ENCODE measurements at places on chromosomes 3 and 15. TPM values are rescaled to one million over a fixed set of nuclear protein-coding genes. Genes with fewer than 3 reads are reported as not detected.

- no peak for DNase-seq
Observed at GRCh38 chr3:131739211-131739610, 236.4 kb upstream of the MRPL3 start.

GRCh38 chr3:8669019-8669418 lies 24.4 kb upstream of the SSUH2 start:
- DNase-seq: no peak

The LYZL4 gene
- total RNA-seq: not detected

The ERC2 gene
- 0.30 TPM for total RNA-seq

- DNase-seq: no peak
Observed at GRCh38 chr3:16265455-16265786, 409 bp downstream of the OXNAD1 start.

The GOLGA8R gene
- 0.90 TPM for total RNA-seq

GRCh38 chr15:35768949-35769348 lies 223.0 kb upstream of the DPH6 start:
- DNase-seq: no peak

DNA sequence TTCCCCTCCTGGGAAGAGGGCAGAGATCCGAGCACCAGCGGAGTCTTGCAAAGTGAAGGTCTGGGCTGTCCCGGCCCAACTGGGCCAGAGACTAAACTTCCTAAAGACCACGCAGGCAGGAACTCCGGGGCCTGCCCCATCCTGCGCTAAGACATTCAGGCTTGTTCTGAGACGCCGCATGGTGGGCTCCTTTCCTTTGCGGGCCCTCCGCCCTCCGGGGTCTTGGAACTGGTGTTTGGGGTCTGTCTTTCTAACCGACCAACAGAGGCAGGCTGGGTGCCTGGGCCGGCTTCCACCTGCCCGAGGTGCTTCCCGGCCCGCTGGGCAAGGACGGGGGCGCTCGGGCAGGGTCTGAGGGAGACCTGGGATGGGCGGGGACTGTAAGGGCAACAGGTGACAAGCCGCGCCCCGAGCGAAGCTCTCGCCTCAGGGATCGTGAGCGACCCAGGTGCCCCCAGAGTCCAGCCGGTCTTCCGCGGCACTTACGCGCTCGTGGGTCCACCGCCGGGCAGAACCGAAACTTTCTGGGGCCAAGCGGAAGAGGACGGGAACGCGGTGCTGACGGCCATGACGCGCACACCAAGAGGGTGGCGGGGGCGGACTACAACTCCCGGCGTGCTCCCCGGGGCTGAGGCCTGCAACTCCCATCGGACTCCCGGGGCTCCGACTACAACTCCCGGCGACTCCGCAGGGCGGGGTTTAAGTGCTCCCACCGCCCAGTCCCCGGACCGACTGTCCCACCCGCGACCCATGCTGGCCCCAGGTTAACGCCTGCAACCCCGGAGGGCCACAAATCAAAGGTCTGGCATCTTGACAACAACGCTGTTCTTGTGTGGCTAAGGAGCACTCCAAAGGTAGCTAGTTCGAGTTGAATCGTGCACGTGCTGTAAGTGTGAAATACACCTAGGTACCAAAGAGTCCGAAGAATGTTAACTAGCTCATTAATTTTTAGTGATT lies at the start of gene FYCO1:
FYCO1 (minus strand) TSS at position 589 of the 957 bp plus-strand sequence. CDS start 10,914 bp downstream, outside the sequence.
- DNase-seq: peak; percentile 93

- peak; percentile 57 for DNase-seq
Observed at GRCh38 chr3:14290631-14291385, 111.6 kb upstream of the SLC6A6 start.

DNA sequence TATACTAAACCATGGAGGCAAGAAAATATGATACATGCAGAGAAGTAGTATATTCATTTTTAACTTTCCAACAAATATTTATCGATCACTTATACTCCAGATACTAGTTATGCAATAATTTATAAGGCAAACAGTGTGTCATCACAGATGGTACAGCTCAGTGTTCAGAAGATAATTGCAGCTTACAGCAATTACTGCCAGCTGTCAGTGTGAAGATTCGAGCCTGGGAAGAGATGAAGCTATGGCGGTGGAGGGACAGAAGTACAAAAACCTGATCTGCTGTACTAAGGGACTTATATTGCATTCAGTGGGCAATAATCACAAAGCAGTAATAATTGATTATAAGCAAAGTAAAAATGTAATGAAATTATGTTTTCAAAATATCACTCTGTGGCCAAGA lies 170.6 kb upstream of the EPHA3 start:
- DNase-seq: no peak

The TWF2 gene
- total RNA-seq: 45.0 TPM

DNA sequence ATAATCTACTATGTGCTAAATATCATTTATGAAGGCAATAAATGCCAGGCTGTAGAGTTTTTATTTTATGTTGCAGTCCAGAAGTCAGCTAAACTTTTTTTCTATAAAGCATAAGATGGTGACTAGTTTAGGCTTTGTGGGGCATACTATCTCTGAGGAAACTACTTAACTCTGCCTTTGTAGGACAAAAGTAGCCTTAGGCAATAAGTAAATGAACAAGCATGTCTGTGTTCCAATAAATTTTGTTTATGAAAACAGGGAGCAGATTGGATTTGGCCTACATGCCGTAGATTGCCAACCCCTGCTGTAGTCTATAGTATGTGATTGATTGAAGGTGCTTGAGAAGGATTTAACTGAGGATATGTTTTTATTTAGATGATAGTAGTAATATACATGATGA lies 502.5 kb upstream of the NAALADL2 start:
- no peak for DNase-seq

DNA sequence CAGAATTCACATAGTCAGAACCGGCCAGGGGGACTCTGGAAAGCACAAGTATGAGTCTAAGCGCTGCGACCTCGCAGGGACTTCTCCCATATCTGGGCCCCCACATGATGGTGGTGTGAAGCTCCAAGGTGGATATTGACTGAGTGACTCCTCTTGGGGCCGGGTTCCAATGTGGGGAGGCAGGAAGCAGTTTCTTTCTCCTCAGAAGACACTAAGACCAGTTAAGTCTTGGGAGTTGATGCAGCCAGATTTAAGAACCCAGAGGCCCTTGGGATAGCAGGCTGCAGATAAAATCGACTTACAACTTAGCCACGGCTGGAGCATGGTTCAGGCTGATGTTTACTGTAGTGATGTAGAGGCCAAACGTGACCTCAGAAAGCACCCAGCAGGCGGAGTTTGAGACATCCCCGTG lies 55.4 kb upstream of the KLF13 start:
- no peak for DNase-seq

The DLL4 gene
- total RNA-seq: 18.5 TPM

DNA sequence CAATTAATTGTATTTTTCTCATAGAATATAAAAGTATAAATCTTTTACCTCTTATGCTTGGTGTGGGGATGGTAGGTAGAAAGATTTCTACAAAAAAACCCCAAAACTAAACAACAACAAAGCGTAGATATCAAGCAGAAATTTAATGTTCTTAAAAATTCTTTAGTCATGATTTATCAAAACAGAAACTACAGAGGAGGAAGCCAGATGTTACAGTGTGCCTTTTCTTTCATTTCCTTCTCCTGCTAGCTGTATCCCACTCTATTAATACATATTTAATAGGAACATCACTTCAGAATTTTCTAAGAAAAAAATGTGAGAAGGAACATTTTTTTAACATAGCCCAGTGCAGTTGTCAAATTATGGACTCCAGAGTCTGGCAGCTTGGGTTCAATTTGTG lies 420.6 kb downstream of the TUSC7 start:
- DNase-seq: no peak

The SLC24A5 gene
- not detected for total RNA-seq

DNA sequence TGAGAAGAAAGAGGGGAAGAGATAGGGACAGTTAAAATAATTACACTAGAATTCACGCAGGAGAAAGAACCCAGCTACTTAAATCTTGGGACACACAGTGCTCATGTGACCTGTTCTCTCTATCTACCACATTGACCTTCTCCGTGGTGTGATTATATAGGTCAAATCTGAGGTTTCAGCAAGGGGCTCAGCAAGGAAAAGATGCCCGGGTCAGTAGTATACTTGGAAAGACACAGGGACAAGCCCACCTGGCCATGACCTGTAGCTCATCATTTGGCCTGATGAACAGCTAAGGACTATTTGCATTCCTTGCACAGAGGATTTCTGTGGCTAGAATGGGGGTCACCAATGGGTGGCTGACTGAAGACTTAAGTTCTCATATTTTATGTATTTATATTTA lies 71.9 kb downstream of the SSR3 start:
- no peak for DNase-seq

GRCh38 chr15:100263721-100264455 lies 77.9 kb downstream of the ADAMTS17 start:
- DNase-seq: peak; percentile 6

DNA sequence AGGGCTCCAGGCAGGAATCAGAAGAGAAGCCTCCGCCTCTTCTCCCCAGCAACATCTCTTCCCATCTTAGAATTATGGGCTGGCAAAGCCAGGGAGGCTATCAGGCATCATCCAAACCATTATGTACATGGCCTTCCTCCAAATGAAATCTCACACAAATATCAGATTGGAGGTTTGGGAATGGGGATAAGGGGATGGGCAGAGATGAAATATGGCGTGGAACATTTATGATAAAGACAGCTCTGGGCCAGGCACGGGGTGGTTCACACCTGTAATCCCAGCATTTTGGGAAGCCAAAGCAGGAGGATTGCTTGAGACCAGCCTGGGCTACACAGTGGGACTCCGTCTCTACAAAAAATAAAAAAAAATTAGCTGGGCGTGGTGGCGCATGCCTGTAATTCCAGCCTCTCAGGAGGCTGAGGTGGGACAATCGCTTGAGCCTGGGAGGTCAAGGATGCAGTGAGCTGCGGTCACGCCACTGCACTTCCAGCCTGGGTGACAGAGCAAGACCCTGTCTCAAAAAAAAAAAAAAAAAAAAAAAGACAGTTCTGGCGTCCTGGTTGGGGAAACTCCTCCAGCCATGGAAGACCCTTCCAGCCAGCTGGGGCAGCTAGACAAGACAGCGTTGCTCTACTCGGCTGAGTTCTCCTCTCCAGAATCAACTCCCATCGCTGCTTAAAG lies 36.6 kb downstream of the CPN2 start:
- DNase-seq: no peak

The NIT2 gene
- 29.2 TPM for total RNA-seq

GRCh38 chr3:50620820-50621219 lies 3.9 kb downstream of the MAPKAPK3 start:
- no peak for DNase-seq

DNA sequence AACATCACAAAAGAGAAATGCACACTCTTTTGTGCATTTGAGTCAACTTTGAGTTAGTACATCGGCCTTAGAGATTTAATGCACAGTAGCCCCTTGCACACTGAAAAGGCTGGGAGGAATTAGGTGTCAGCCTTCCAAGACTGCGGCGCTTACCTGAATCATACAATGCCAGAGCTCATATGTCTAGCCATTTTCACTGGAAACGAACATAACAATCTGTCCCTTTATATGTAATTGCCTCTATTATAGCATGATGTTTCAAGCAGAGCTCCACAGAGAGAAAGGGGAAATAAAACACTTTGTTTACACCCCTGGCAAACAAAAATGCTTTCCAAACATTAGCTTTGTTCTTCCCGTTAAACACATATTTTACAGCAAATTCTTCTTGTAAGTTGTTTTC lies 315.7 kb upstream of the SLCO3A1 start:
- DNase-seq: no peak

The ISL2 gene
- 0.13 TPM for total RNA-seq

DNA sequence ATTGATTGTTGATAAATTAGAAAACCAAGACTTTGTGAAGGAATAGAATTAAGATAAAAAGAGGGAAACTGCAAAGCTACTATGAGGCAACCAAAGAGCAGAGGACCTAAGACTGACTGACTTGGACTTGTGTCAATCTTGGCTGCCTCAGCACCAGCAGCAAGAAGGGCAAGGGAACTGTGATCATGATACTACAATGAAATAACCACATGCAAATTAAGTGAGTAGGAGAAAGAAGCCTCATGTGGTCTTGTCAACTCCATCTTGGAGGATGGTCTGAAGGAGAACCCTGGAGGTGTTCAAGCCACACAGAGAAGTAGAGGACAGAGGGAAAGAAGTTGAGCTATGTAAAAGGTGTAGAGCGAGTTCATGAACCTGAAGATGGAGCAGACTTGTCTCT lies 47.3 kb upstream of the THRB start:
- no peak for DNase-seq

The OXTR gene
- total RNA-seq: 1.8 TPM

The NTRK3 gene
- 1.5 TPM for total RNA-seq

The HTR3E gene
- 0.13 TPM for total RNA-seq

The PSMA4 gene
- total RNA-seq: 160 TPM

- no peak for DNase-seq
Observed at GRCh38 chr3:35215525-35216500, 423.5 kb upstream of the ARPP21 start.

DNA sequence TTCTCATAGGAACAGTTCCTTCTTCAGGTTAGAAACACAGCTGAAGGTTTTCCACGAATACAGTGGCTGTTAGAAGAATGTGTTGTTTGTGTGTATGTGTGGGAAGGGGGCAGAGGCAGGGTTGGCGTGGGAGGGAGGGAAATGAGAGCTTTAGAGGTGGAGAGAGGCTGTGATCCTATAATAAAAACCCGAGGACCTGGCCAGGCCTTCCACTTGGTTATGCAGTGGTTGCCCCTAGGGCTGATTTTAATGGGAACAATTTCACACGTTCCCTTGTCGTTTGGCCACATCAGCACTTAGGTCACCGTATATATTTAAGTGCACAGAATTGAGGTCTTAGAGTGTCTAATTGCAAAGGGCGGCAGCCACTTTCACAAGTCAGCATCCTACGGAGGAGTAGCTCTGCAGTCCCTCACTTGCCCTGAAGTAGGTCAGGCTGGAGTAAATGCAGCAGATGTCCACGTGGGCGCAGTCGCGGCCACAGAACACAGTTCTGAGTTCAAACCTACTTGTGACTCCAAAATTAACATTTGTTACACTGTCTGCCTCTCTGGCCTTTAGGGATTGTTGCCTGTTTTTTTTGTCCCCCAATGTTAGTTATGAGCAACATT lies 85.6 kb downstream of the PDCD6IP start:
- no peak for DNase-seq

DNA sequence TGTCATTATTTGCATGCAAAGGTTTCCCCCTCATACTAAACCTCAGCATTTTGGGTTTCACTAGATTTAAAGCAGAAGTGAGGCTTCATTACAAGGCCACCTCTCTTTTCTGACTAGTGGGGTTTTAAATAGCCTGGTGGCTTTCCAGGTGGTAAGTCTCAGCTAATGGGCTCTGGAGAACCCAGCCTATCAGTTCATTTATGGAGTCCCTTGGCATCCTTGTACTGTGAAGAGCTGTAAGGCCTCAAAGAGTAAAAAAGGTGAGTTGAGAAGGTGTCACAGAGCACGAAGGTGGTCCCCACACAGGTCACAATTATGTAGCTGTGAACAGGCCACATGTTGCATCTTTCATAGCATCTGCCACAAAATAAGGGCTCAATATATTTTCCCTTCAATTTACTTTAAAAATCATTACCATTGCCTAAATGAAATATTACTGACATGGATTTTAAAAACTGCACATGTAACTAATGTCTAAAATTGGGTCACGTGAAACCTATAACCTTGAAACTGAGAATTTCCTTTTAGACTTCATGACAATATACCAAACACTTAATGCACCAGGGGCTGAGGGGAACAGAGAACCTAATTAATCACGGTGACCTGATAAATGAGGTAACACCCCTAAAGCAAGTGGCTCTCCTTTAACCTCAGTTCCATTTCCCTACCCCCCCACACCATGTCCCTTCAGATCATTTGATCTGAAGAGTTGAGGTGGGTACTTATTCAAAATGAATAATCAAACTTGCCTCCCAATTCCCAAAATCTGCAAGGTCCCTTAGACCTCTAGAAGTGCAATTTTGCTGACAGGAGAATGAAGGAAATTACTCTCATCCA lies 1.3 kb downstream of the NGLY1 start:
- DNase-seq: no peak

The GPR62 gene
- total RNA-seq: not detected

Data from colonic mucosa (tissue), 4 donors.